DMS53 (cell line): ENCODE measurements at places on chromosomes 2 and 18.

- no peak for DNase-seq
These were observed 15.7 kb downstream of the CRIM1 start for GRCh38 chr2:36371070-36371874.

GRCh38 chr2:165562233-165562632 is 92.7 kb downstream of the CSRNP3 start:
- no peak for DNase-seq

- peak; percentile 17 for DNase-seq
These were observed 269.2 kb downstream of the AGAP1 start for GRCh38 chr2:235762832-235763598.

DNA sequence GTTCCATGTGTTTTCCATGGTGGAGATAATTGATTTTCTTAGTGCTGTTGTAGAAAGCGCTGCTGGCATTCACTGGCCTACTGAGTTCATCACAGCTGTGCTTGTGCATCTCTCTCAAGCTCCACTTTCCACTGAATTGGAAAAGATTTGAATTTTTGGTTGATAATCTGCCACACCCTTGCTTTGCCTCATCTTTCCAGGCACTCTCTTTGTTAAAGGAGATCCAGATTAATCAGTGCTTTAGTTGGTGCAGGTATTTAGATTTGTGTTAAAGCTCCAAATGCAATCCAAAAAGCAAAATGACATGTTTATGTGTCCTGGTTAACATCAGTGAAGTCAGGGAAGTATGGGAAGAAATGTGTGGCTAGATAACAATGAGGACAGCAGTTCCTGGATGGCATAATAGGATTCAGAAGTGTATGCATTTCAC is 2.7 kb upstream of the COL3A1 start:
- DNase-seq: no peak

DNA sequence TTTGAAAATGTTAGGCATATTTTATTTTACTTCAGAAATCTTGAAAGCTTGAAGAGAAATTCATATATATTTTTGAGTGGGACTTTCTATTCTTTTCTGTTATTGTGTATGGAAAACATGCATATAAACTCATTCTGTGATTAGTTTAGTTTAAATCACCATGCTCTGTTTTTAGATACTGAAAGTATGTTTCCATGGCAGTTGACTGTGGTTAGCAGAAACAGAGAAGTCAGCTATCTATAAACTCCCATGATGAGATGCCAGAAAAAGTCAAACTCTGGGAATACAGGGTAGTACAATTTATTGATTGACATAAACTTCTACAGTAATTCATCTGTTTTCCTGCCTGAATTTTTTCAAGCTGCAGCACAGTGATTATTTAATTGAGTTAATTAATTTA is 905.3 kb upstream of the VRK2 start:
- DNase-seq: no peak

- no peak for DNase-seq
These were observed 9.9 kb downstream of the MAB21L4 start for GRCh38 chr2:240886023-240886565.

GRCh38 chr2:20917719-20918572 is 95.0 kb upstream of the LDAH start:
- DNase-seq: no peak

- DNase-seq: peak; percentile 22
These were observed 46.6 kb downstream of the THUMPD2 start for GRCh38 chr2:39732482-39732881.

- peak; percentile 2 for DNase-seq
These were observed 56.6 kb downstream of the SP100 start for GRCh38 chr2:230472621-230473018.

GRCh38 chr2:8677646-8678592 is 3.9 kb upstream of the ID2 start:
- peak; percentile 88 for DNase-seq

DNA sequence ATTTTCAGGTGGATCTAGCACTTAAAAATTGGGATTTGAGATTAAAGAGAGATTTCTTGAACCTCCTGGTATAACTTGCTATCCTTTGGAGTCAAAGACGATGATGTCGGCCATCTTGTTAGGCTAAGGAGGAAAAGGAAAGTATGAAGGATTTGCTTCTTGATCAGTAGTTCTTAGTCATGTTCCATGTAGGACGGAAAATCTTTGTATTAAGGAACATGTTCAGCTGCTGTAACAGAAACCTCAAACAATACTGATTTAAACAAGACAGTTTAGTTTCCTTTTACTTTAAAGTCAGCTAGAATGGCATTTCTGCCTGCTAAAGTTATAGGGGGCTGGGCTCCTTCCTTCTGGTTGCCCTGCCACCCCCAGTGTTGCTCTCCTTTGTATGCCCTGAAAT is 56.4 kb upstream of the MGAT5 start:
- no peak for DNase-seq

- DNase-seq: no peak
These were observed 11.7 kb downstream of the CABLES1 start for GRCh38 chr18:23146861-23147469.

DNA sequence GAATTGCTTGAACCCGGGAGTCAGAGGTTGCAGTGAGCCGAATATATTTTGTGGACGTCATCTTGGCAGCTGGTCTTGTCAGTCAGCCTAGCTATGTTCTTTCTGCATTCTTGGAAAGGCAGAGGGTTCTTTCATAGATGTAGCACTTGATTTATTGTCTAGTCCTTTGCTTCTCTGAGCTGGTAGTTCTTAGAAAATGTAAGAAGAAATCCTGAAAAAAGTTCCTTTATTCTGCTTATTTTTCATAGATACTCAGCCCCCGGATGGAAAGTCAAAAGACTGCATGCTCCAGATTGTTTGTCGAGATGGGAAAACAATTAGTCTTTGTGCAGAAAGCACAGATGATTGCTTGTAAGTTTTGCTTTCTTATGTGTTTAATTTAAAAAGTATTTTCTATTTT is 21.3 kb downstream of the PLEKHB2 start:
- no peak for DNase-seq

GRCh38 chr18:44758861-44759631 is 78.4 kb downstream of the SETBP1 start:
- no peak for DNase-seq

DNA sequence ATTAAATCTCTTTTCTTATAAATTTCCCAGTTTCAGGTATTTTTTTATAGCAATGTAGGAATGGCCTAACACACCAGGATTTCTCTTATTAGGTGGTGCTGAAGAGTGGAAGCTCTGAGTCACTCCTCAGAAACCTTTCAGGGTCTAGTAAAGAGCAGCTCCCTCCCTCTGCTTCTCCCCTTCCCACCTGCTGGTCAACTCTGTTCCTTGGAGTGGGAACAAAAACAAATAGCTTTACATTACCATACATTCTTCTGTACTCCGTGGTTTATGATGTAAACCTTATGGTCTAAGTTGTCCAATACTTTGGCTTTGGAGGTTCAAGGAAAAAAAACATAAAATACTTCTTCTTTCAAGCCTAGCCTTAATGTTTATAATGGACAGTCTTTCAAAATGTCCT is 2.7 kb upstream of the IL1R1 start:
- no peak for DNase-seq

DNA sequence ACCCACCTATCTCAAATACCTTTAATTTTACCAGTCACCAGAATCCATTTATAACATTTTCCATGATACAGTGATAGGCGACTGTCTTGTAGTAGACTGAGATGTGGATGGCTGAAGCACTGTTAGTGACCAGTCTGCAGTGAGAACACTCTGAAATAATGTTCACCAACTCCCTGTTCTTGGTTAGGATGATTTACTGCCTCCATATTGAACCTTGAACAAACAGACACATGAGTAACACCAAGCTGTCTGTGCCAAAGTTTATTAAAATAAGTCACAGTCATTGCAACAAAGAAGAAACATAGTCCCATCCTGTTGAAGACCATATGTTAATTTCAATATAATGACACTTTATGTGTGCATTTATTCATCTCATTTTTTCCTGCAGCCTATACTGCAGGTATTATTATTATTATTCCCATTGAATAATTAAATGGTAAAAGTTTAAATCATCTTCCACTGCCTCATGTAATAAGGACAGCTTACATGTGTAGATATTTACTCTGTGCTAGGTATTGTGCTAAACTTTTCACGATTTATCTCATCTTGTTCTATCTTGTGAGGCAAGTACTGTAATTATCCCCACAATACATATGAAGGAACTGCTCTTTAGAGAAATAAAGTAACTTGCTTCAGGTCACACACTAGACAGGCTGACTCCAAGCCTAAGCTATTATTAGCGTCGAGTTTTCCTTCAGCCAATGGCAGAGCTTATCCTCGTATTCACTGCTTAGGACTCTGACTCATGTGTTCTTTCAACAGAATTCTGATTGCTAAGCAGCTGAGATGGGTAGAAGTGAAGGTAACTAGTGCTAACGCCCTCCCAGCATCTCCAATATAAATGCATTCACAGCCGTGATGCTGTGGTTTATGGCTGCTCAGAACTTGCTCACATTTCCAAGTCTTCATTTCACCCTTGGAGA is 62.5 kb downstream of the ONECUT2 start:
- no peak for DNase-seq

GRCh38 chr2:118834901-118835745 is 12.3 kb downstream of the EN1 start:
- DNase-seq: peak; percentile 21

GRCh38 chr2:85772841-85773491 is 19.2 kb downstream of the ATOH8 start:
- no peak for DNase-seq

GRCh38 chr2:24152413-24153197 is 22.2 kb upstream of the FAM228A start:
- no peak for DNase-seq

GRCh38 chr2:7639476-7639875 is 722.3 kb downstream of the RNF144A start:
- DNase-seq: no peak

- DNase-seq: peak; percentile 20
These were observed 18.2 kb downstream of the AOX1 start for GRCh38 chr2:200603972-200604371.

- DNase-seq: no peak
These were observed 7.3 kb upstream of the VAPA start for GRCh38 chr18:9906481-9906880.

GRCh38 chr2:156472686-156473085 is 36.5 kb downstream of the GPD2 start:
- no peak for DNase-seq

- no peak for DNase-seq
These were observed 78.9 kb upstream of the CCDC68 start for GRCh38 chr18:55038162-55038561.

DNA sequence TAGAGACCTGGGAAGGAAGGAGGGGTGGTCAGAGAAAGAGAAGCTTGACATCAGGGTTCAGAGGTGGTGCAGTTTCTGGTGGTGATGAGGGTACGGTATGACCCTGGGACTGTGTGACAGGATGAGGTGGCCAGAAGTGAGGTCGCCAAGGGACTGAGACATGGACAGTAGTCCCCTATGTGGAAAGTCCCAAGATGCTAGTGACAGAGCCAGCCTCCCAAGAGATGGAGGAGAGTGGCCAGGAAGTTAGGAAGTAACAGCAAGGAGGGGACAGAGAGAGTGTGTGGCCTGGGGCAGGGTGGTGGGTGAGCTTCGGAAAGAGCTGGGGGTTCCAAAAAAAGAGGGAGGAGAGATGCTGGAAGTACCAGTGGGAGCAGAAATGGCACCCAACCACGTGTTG is 66.0 kb downstream of the SMAD7 start:
- no peak for DNase-seq

- DNase-seq: peak; percentile 65
These were observed 62.1 kb downstream of the NABP1 start for GRCh38 chr2:191740016-191740419.

DNA sequence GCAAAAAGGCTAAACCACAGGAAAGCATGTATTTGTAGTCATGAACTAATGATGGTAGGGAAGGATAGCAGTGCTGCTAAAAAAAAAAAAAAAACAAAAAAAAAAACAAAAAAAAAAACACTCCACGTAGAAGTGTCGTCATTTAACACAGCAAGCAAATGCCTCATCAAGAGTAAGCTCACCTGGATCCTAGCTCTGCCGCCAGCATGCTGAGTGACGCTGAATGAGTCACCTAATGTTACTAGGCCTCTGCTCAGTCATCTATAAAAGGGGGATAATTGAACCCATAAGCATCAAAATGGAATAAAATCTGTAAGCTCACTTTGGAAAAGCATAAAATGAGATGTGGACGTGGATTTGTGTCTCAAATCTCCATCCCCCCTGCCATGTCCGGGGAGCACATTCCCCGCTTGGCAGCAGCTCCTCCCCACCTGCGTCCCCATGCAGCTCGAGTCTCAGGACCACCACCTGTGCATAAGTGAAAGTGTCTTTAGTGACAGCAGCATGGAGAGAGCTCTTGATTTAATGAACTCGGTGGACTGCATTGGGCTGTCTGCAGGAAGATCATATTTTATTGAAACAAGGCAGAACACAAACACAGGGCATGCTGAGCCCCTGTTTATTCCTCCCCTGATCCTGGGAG is 427.5 kb downstream of the LRATD1 start:
- DNase-seq: peak; percentile 87

- DNase-seq: no peak
These were observed 22.4 kb upstream of the PMAIP1 start for GRCh38 chr18:59877361-59877760.

- no peak for DNase-seq
These were observed 462.9 kb downstream of the TXNL1 start for GRCh38 chr18:56175330-56176001.
